AG09319 (cell line): ENCODE measurements at places on chromosomes 16 and 17.

- DNase-seq: no peak
Measured at GRCh38 chr16:81515281-81515680, 70.7 kb downstream of the CMIP start.

DNA sequence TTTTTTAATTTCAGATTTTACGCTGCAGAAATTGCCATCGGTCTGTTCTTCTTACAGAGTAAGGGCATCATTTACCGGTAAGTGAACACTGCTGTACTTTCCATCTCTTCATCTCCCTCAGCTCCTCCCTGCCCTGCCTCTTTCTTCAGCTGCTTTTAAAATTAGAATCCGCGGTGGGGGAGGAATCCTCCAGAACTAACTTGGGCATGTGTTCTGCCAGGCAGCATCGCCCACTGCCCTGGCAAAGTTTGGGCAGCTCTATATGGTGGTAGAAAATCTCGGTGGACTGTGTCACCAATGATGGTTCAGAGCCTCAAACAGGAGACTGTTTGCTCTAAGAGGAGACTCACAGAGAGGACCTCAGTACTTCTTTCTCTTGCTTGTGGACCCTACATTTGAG lies 81.6 kb upstream of the CACNG3 start:
- DNase-seq: no peak

DNA sequence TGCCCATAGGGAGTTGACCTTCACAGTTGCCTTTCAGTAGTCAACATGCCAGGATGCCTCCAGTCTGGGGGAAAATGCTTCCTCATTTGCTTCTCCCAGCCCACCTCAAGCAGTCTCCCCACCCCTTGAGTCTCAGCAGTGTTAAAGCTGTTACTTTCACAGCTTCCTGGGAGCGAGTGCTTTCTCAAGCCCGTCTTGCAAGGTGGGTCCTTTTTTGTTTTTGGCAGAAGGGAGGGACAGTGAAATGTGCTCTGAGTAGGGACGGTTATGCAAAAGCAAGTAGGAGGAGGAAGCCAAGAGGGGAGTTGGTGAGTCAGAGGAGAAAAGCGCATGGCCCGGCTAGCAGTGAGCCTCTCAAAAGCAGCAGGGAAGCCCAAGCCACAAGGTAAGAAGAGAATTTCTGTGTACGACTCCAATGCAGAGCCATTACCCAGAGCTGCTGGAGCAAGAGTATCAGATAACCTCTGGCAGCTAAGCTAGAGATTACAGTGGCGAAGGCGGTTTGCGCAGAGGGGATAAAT lies at the start of gene CHST4:
Gene CHST4, plus strand, starts transcription at position 316 of the 521 bp plus-strand sequence. CDS start 10,252 bp downstream, outside the sequence.
- peak; percentile 15 for DNase-seq

GRCh38 chr17:10993126-10993525 lies 155.2 kb upstream of the PIRT start:
- DNase-seq: no peak

- DNase-seq: no peak
Measured at GRCh38 chr17:62840871-62841270, 32.8 kb upstream of the MARCHF10 start.

GRCh38 chr16:74322301-74322710 lies 25.7 kb downstream of the PSMD7 start:
- DNase-seq: no peak

DNA sequence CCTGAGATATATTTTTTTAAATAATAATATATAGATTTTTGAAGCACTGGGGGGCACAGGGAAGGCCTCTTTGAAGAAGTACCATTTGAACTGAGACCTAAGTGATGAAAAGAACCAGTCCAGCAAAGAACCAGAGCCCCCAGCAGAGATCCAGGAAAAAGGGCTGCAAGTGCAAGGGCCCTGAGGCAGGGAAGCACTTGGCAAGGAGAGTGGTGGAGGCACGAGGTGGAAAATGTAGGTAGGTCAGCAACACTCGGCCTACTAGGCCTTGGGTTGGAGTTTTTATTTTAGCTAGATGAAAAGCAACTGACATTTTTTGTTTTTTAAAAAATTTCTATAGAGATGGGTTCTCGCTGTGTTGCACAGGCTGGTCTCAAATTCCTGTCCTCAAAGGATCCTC lies 1.6 kb upstream of the CD19 start:
- DNase-seq: no peak

DNA sequence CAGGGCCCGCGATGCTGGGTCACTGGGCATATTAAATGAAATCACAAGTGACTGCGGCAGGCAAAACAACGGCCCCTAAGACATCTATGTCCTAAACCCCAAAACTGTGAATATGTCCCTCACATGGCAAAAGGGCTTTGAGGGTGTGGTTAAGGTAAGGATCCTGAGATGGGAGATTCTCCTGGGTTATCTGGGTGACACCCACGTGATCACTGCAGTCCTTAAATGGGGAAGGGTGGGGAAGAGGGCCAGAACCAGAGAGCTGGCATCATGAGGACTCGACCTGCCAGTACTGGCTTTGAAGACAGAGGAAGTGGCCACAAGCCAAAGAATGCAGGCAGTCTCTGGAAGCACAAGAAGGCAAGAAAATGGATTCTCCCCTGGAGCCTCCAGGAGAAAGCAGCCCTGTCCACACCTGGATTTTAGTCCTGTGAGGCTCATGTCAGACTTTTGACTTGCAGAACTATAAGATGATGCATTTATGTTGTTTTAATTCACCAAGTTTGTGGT lies 12.5 kb downstream of the COTL1 start:
- no peak for DNase-seq

DNA sequence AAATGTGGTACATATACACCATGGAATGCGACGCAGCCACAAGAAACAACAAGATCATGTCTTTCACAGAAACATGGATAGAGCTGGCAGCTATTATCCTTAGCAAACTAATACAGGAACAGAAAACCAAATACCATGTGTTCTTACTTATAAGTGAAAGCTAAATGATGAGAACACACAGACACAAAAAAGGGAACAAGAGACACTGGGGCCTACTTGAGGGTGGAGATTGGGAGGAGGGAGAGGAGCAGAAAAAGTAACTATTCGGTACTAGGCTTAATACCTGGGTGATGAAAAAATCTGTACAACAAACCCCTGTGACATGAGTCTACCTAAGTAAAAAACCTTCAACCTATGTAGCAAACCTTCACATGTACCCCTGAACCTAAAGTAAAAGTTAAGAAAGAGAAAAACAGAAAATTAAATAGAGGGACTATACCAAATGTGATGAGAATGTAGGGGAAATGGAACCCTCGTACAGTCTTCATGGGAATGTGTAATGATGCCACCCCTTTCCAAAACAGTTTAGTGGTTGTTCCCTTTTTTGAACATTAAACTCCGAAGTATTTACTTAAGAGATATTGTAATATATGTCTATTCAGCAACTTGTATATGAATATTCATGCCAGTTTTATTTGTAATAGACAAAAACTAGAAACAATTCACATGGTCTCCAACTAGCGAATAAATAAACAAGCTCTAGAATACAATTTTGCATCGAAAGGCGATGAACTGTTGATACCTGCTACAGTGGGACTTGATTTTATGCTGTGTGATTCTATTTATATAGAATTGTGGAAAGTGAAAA lies 33.9 kb downstream of the AHSP start:
- no peak for DNase-seq

- DNase-seq: no peak
Measured at GRCh38 chr17:16491703-16492612, at the start of gene LRRC75A. Gene LRRC75A, minus strand, starts transcription at chr17:16492193. Its CDS starts 203 bp downstream, at chr17:16491990.

DNA sequence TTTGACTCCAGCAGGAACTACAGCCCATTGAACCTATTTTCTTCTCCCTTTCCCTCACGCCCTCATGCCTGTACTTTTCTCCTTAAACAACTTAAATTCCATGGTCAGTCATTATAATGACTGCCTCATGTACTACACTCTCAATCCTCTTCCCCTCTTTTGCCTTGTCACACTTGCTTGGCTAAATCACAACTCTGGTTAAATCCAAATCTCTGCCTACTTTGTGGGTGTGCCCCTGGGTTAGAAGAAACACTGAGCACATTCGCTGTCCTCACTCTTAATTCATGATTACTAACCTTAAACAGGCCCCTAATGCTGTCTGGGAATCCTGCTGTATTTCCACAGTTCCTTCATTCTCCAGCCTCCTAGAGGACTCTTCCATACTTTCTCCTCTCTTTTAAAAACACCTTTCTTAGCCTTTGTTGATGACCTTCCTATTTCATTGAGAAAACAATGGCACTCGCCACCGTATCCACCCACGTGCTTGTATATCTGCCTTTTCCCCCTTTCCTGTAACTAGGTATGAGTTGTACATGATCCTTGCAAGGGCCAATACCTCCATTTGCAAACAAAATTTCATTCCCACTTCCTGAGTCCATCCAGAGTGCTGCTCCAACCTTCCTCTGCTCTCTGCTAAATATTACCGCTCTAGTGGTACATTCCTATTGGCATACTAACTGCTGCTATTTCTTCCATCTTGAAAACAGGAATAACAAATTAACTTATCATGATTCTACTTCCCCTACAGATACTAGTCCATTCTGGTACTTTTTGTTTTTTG lies 28.9 kb downstream of the ZNRF1 start:
- DNase-seq: no peak

DNA sequence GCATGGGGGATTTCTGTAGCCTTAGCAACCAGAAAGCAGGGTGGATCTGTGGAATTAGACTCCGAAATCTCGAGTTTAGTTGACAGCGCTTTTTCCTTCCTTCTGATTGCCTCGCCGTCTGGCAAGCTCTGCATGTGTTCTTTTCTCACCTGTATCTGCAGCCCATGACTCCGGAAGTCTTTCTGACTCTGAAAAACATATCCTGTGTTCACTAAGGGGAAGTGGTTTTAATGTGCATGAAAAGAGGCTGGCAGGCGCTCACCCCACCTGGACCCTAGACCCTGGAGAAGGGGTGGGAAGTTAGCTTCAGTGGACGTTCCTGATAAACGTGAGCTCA lies 158.5 kb downstream of the RPTOR start:
- DNase-seq: no peak

GRCh38 chr16:83953796-83954576 lies 946 bp downstream of the OSGIN1 start:
- no peak for DNase-seq

DNA sequence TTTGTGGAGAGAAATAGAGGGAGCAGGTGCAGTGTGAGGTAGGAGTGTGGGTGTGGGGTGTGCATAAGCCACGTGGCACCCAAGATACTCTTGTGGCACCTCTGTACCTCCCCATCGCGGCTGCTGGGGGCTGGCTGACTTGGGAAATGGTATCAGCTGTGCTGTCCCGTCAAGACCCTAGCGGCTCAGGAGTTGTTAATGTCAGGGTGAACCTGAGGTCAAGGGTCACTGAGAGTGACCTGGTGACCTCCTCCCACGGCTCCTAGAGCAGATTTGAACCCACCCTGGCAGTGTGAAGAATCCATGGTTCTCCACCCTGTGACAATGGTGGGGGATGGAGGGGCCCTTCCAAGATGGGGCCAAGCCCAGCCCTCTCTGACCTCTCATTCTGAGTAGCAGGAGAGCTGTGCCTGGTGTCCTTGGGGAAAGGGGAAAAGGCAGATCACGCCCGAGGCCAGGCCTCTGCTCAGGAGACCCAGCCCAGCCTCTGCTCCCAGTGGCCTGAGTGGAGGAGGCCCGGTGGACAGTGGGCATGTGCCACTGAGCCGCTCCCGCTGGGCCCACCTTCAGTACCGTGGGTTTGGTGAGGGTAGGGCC lies 3.0 kb upstream of the WFIKKN2 start:
- no peak for DNase-seq

- no peak for DNase-seq
Measured at GRCh38 chr17:51767287-51767686, 391.2 kb downstream of the CA10 start.

- DNase-seq: no peak
Measured at GRCh38 chr16:58499092-58499511, 841 bp upstream of the NDRG4 start.

GRCh38 chr17:42578282-42578869 lies 847 bp upstream of the PSMC3IP start:
- DNase-seq: no peak

DNA sequence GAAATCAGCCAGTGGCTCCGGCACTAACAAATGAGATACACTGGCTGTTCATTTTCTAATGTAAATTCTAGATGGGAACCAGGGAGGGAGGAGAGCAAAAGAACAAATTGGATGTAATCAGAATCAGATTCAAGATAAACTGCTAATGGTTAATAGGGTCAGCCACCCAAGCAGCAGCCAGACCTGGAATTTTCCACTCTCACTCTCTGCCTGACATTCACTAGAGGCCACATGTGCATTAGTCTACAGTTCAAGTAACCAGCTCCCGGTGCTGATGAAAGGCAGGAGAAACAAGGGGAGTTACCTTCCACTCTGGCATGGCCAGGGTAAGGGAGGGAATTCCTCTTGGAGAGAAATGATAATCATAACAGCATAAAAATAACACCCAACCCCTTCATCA lies 597.7 kb downstream of the TOX3 start:
- DNase-seq: no peak

GRCh38 chr17:29591146-29591736 lies 1.7 kb upstream of the ANKRD13B start:
- no peak for DNase-seq

DNA sequence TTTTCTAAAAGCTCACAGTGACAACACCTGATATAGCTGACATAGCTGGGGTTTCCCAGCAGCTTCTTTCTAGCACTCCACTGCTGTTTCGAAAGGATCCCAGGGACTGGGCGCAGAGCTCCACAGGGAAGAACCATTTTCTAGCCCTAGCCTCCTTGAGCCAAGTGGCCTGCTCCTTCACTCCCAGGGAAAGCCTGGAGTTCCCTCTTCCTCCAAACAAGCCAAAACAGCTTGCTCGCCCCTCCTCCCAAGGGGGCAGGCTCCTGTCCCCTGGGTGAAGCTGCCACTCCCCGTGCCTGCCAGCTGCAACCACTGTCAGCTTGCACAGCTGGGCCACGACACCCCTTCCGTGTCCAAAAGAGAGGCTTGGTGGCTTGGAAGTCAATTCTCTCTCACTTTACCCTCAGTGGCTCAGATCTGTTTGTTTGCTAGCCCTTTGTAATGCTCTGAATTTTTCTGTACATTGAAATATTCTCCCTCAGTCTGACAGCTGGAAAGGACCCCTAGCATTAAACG lies 59.8 kb downstream of the CYTH1 start:
- DNase-seq: no peak

DNA sequence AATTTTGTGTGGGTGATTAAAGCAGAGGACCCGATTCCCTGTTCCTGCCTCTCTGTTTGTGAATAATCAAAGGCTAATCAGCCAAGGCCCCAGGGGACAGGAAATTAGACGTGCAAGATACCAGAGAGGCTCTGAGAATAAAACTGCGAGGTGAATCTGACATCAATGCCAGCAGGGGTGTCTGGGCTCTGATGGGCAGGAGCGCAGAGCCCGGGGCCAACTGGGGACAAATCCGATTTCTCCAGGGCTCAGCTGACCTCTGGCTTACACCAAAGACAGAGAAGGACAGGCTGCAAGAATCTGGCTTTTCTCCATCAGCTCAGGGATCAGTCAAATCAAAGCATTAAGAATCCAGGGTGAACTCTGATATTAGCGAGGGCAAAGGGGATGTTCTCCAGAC lies 174.3 kb downstream of the XYLT1 start:
- DNase-seq: no peak

- DNase-seq: no peak
Measured at GRCh38 chr16:86239381-86239780, 270.9 kb upstream of the FOXF1 start.

- DNase-seq: no peak
Measured at GRCh38 chr17:68495081-68495480, 17.1 kb upstream of the PRKAR1A start.

GRCh38 chr16:76278086-76278485 lies 885 bp downstream of the CNTNAP4 start:
- DNase-seq: no peak

GRCh38 chr16:19436540-19436939 lies 18.9 kb downstream of the TMC5 start:
- no peak for DNase-seq

- no peak for DNase-seq
Measured at GRCh38 chr16:70467608-70468007, 13.2 kb downstream of the FCSK start.
